ENCODE measurements at places on chromosomes 1 and 21.

DNA sequence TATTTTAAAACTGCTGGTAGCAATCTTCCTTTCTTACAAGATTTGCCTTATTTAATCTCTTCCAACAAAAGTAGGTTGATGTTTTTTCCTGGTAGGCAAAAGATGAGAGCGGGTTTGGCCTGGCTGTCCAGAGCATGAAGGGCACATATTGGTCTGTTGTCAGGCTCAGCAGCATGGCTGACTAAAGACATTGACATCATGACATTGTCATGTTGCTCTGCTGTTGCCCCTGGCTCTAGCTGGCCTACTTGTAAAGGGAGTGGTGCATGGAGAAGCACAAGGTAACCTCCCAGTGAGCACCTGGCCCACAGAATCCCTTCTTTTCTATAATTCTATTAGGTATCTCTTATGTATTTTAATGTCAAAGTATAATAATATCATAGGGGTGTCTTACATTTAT is 23.6 kb downstream of the GNPAT start:
- peak; percentile 8 for DNase-seq

- DNase-seq, result no peak
Observed at GRCh38 chr21:37062593-37062935, 10.3 kb downstream of the PIGP start.

DNA sequence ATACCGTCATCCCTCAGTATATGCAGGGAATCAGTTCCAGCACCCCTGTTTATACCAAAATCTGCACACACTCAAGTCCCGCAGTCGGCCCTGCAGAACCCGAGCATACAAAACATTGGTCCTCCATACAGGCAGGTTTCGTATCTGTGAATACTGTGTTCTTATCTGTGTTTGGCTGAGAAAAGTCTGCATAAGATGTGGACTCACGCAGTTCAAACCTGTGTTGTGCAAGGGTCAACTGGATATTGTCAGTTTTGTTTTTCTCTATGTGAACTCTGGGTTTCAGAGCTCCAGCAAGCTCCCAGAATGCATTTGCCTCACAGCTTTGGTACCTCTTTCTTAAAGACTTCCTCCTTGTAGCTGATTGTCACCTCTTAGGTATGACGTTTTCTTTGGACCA is 100.6 kb downstream of the NR5A2 start:
- DNase-seq, result no peak

- DNase-seq, result no peak
Observed at GRCh38 chr1:215704089-215704860, 137.2 kb downstream of the KCTD3 start.

DNA sequence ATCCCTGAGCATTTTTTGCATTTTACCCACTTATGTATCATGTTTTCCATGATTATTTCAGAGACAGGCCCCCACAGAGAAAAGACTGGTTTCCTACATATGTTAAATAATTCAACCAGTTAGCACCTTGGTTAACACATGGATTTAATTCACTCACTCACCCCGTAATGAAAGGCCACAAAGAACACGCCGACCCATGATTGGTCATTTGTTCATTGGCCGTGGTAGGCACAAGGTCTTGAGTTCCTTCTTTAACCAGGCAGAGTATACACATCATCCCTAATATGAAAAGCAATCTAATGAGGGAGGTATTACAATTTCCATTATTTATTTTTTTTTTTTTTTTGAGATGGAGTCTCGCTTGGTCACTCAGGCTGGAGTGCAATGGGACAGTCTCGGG is 50.6 kb downstream of the RPS6KA1 start:
- DNase-seq, result no peak

- no peak for DNase-seq
Observed at GRCh38 chr1:168726281-168726680, 2.7 kb downstream of the DPT start.

GRCh38 chr1:151799179-151800022 is 5.8 kb downstream of the LINGO4 start:
- no peak for DNase-seq

GRCh38 chr21:35543746-35544145 is 494.6 kb upstream of the RUNX1 start:
- DNase-seq, result no peak

DNA sequence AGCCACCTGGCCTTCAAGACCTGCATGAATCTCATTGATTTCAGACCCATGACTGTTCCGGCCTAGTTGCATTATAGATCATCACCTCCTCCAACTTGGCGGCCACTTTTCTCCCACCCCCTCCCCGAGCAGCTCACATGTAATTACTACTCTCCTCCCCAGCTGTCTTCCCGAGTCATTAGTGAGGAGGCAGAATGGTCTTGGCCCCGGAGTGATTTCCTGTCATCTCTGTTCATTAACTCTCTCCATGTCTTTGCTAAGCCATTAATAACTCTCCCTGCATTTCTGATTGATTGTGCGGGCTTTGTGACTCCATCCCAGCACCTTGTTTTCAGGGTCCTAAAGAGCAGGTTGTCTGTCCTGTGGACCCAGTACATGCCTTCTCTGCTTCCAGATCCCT is 75.6 kb upstream of the CNTN2 start:
- no peak for DNase-seq

GRCh38 chr1:246417152-246417812 is 89.8 kb downstream of the SMYD3 start:
- DNase-seq, result no peak

- DNase-seq, result no peak
Observed at GRCh38 chr1:117760069-117760468, 154.2 kb downstream of the TENT5C start.

DNA sequence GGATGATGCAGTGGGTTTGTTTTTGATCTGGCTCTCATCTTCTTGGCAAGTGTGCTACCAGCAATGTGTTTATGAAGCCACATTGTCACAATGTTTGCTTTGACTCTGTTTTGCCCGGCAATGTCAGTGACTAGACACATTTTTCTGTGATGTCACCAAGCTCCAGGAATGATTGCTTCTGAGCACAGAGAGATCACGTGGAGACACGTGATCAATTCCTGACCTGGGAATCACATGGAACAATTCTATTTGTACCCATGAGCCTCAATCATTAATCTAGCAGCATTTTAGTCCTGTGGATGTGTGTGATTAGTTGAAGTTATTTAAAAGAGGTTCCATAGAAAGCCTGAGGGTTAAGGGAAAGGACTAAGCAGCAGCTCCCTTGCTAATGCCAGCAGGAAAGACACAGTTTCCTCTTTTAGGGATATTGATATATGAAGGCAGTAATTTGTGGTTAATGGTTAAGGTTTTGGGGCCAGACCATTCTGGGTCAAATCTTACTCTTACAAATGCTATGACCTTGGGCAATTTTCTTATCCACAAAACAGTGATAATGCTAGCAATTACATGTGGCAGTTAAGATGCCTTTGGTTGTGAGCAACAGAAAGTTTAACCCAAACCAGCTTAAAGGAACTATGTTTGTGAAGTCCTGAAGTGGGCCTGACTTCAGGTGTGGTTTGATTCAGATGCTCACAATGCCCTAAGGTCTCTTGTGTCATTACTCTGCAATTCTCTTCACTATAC is 59.0 kb downstream of the FASLG start:
- peak; percentile 91 for DNase-seq

DNA sequence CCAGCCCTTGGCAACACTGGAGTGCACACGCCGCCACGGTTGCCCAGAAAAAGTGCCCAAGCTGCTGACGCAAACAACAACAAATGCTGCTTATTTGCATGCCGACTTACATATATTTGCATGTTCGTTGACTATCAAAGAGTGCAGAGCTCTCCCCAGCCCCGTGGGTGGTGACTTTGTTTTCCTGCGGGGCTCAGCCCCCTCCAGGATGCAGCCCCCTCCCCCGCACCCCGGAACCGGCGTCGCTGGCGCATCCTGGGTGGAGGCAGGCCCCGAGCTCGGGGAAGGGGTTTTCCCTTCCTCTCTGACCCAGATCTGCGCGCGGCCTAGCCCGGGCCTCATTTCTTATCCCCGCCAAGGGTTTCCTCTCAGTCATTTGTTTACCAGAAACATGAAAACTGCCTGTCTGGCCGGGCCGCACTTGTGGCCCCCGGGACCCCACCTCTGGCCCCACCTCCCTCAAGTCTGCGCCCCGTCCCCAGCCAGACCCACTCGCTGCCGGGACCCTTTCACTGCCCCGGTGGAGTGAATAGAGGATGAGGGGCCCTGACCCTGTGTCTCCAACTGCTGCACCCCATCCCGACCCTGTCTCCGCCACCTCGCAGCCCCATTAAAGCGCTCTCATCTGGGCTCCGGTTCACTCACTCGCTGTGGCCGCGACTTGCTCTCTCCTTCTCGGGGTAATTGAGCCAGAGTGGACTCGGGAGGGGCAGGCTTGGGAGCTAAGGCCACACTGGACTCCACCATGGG is 5.5 kb downstream of the TNFRSF25 start:
- no peak for DNase-seq

GRCh38 chr1:210978316-210978973 is 155.5 kb downstream of the KCNH1 start:
- DNase-seq, result peak; percentile 22

GRCh38 chr1:154104433-154105082 is 50.3 kb downstream of the NUP210L start:
- DNase-seq, result peak; percentile 12
